ENCODE measurements at places on chromosomes 1 and 21.
A peak's percentile ranks its signal among the peaks of the same experiment; 100 is the strongest.

- no peak for DNase-seq
These were observed 36.3 kb upstream of the FAM3B start for GRCh38 chr21:41280115-41280919.

DNA sequence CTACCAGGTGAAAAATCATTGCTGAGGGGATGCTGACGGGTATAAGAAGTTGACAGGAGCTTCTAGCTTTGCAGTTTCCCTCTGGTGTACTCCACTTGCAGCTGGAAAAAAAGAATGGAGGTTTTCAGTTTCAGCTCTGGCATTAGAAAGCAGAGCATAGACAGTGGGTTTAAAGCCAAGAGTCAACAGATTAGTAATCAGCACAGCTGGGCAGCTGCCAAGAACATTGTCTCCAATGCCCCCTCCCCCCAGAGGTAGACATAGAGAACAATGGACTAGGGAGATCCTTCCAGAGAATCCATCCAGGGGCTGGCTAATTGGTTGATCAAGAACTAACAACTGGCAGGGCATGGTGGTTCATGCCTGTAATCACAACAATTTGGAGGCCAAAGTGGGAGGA lies 10.1 kb upstream of the ZBTB8B start:
- DNase-seq, result no peak

GRCh38 chr1:1285102-1285571 lies 4.9 kb downstream of the SCNN1D start:
- DNase-seq, result no peak

GRCh38 chr1:156726549-156727226 lies 1.6 kb upstream of the METTL25B start:
- DNase-seq, result peak; percentile 81

DNA sequence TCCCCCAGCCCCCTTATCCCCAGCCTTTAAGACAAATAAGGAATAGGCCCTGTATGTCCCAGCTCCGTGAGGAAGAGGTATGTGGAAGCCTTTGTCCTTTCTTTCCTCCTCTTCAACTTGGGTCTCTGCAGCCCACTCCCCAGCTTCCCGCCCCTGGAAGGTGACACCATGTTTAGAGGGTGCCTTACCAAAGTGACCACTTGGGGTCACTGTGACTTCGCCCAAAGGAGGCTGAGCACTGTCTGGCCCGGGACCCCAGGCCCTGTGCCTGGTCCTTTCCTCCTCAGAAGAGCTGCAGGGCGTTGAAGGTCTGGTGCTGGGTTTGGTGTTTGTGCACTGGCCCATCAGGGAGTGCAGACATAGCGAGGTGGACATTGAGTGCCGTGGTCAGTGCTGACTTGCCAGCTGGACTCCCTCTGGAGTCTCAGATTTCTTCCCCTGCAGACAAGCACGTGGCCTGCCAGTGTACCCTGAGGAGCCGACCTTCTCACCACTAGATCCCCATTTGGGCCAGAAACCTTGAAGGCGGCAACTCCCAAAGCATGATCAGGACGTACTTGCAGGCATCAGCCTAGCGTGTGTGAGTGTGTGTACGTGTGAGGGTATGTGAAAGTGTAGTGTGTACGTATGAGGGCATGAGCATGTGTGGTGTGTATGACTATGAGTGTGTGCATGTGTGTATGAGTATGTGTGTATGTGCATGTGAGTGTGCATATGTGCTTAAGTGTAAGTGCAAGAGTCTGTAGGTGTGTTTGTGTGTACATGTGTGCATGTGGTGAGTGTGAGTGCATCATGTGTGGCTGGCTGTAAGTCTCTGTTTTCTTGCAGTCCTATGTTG lies 181.4 kb upstream of the KIAA0040 start:
- DNase-seq, result peak; percentile 30

DNA sequence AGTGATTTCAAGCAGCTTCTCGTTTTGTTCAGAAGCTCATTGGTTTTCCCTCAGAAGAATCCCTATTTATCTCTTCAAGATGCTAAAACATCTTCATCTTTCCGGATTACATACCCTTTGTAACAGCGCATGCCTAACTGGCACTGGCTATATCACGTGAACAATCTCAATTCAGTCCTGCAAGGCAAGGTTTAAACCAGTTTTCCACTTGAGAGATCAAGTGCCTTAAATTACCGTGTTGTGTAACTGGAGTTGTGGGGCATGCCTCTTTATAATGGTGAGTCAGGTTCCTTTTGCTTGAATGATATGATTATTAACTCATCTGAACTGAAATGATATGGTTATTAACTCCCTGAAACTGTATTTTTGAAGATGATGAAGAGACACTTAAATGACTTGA lies 11.0 kb upstream of the ZFP69B start:
- DNase-seq, result no peak

DNA sequence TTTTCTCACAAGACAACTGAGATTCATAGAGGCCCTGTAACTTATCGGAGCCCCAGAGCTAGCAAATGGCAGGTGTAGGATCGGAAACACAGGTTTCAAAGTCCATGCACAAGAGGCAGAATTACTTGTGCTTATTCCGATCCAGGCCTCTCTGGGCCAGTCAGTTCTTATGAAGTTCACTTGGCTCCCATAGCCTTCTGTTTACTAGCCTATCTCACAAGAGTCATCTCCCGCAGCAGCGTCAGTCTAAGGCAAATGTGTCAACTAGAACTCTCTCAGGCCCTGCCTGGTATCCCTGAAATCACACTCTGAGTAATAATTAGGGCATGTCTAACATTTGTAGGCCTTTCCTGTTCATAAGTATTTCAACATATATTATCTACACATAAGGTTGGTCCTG lies 43.3 kb downstream of the PHC2 start:
- no peak for DNase-seq

DNA sequence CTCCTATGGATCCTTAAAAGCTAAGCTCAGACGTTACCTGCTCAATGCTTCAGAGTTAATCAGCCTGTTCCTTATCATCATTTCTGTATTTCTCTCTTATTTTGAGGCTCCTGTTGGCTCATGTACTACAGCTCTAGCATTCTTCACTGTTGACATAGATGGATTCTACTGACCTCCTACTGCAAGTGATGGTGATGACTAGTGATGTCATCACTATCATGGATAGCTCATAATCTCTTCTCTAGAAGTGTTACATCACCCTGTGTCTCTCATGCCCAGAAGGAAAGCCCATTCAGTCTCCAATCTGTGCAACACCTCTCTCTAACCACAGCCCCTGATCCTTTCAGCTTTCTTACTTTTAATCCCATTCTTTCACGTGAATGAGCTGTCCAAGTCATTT lies 168.2 kb upstream of the DPT start:
- DNase-seq, result no peak

- no peak for DNase-seq
These were observed 2.2 kb downstream of the TTC3 start for GRCh38 chr21:37075214-37075770.

GRCh38 chr1:93666613-93667384 lies 14.8 kb downstream of the BCAR3 start:
- no peak for DNase-seq

DNA sequence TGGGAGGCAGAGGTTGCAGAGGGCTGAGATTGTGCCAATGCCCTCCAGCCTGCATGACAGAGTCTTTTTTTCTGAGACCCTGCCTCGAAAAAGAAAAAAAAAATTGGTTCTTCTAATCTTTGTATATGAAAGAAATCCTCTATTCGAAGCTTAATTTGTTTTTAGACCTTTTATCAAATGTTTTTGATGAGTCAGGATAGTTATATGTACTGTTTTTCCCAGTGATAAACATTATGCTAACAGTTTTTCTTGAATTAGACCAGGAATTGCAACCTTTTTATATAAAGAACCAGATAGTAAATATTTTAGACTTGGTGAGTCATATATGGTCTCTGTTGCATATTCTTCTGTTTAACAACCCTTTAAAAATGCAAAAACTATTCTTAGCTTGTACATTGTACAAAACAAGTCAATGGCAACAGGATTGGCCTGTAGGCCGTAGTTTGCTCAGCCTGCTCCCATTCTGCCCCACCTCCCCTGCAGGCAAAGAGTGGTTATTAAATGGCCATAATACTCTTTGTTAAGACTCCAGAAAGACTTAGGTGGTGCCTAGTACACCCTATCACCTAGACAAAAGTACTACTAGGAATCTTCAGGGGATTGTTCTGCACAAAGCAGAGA lies 45.2 kb downstream of the LYST start:
- DNase-seq, result no peak

- no peak for DNase-seq
These were observed 104.6 kb downstream of the ZBTB18 start for GRCh38 chr1:244155661-244156060.

DNA sequence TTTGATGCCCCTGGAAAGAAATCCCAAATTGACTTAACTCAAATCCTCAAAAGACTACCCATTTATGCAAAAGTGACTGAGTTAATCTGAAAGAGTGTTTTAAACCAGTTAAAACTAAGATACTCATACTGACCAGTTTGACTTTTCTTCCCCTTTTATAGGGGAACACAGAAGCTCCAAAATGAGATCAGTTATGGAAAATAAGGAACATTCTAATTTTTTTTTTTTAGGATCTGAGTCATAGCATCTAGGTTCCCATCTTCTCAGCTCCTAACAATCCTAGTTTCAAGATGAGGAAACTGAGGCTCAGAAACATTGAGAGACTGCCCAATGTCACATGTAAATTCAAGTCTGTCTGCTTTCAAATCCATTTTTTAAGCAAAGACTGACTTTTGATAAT lies 231.1 kb upstream of the RUNX1 start:
- no peak for DNase-seq

- DNase-seq, result no peak
These were observed 54.0 kb upstream of the CTTNBP2NL start for GRCh38 chr1:112341986-112342385.

GRCh38 chr1:43651902-43652301 lies 2.0 kb downstream of the KDM4A start:
- no peak for DNase-seq

DNA sequence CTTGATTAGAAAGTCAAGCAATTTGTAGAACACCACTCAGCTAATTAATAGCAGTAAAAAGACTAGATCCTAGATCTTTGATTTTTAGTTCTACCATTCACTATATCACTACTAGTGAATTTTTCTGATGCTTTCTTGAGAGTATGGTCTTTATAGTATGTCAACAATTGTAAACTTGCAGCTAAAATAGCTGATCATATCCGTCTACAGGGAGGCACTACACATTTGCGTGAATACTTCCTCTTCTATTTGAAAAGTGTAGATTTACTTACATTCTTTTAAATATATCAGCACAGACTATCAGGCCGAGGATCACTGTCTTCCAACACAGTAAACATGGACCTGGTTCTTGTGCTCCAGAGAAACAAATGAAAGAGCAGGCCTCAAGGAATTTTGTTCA lies 18.6 kb upstream of the PTPRC start:
- DNase-seq, result no peak

DNA sequence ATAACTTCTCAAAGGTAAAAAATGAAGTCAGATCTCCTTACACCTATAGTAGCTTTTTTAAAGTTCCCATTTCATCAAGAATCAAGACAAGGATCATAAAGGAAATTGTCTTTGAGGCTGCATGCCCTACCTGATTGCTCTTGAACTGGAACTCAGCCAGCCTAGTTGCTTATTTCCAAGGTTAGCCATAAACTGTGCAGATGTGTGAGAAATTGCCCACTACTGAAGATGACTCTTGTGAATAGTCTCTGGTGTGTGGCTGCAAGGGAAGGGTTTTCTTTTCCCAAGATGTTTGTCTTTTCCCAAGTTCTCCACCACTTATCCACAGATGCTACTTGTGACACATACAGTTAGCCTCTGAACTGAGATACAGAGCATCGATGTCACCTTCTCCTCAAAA lies 81.7 kb upstream of the DUSP10 start:
- no peak for DNase-seq

- DNase-seq, result no peak
These were observed 17.4 kb upstream of the HNRNPU start for GRCh38 chr1:244881552-244882280.

- DNase-seq, result no peak
These were observed 15.3 kb downstream of the UCK2 start for GRCh38 chr1:165842671-165843129.

GRCh38 chr1:179126338-179127060 lies 44.6 kb downstream of the TOR3A start:
- no peak for DNase-seq

DNA sequence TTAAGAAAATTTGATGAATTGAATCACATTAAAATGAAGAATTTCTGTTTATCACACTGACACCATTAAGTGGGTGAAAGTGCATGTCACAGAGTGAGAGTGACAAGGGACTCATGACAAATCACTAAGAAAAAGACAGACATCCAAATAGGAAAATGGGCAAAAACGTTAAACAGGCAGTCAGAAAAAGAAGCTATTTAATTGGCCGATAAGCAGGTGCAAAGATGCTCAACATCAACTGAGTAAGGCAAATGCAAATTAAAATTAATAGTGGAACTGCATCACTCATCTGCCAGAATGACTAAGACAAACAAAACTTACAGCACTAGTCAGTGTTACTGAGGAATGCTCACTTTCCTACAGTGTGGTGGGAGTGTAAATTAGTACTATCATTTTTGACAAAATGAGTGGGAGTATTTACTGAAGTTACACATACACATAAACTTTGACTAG lies 39.2 kb upstream of the RUNX1 start:
- peak; percentile 23 for DNase-seq

DNA sequence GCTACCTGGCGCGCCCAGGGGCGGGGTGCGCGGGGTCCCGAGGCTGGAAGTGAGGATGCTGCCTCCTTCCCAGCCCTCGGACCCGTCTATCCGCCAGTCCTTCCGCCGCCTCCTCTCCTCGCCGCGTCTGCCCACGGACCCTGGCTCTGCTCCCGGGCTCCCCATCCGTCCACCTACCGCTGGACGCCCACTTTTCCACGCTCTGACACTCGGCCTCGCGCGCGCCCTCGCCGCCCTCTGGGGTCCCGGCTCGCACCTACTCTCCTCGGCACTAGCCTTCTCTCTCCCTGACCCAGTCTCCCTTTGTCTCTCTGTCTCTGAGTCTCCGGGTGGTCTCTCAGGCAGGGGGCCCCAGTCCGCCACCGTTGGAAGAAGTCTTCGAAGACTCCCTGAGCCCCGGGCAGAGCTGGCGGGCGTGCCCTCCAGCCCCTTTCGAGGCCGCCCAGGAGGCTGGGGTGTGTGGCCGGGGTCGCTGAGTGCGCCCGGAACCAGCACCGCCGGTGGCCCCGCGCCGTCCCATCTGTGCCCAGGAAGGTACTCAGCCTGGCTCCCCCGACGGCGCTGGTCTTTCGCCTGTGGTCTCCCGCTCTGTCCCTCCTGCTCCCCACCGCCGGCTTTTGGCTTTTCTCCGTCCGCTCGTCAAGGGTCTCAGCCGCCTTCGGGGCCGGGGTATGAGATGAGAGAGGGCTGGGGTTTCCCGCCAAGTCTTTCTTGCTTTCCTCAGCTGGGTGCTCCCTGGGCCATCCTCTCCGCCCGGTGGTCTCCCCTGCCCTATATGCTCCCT lies 610 bp downstream of the DRAXIN start:
- DNase-seq, result no peak
